Cerebellar nuclear complex (tissue), 1 donor: ENCODE measurements at places on chromosomes 1 and 21.

- DNase-seq, result no peak
Observed at GRCh38 chr1:36448530-36449056, 1.7 kb downstream of the OSCP1 start.

- no peak for DNase-seq
Observed at GRCh38 chr1:76770979-76771378, 96.3 kb upstream of the ST6GALNAC5 start.

DNA sequence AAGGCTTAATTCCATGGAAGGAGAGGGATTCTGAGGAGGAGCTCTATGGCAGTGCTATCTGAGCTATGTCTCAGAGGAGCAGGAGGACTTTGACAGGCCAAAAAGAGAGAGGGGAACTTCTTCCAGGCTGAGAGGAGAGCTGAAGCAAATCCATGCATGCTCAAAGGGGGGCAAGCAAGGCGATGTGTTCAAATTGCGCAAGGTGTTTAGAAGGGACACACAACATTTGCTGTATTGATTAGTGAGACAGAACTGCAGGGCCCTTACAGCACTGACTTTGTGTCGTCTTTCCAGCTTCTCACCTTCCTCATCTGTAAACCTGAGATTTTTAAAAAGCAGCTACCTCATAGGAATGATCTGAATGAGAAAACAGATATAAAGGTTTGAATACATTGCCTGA lies 145.3 kb downstream of the DAB1 start:
- DNase-seq, result no peak

DNA sequence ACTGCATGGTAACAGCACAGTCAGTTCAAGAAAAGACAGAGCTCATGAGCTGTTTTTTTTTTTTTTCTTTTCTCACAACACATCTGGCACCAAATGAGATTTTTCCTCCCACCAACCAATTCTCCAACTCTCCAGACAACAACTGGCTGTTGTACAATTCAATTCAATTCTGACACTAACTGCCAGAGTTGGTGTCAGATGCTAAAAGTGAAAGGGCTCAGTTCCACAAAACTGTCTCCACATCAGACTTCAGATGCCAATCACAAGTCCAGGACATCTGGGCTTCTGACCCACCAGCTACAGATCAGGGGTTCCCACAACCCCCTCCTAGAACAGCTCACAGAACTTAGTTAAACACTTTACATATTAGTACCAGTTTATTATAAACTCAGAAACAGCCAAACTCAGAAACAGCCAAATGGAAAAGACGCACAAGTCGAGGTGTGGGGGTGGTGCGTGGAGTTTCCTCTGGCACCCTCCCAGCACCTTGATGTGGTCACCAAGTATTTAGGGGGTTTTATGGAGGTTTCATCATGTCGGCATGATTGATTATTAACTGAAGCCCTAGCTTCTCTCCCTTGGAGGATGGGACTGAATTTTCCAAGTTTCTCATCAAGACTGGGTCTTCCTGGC lies 39.2 kb upstream of the LRRC8D start:
- no peak for DNase-seq

DNA sequence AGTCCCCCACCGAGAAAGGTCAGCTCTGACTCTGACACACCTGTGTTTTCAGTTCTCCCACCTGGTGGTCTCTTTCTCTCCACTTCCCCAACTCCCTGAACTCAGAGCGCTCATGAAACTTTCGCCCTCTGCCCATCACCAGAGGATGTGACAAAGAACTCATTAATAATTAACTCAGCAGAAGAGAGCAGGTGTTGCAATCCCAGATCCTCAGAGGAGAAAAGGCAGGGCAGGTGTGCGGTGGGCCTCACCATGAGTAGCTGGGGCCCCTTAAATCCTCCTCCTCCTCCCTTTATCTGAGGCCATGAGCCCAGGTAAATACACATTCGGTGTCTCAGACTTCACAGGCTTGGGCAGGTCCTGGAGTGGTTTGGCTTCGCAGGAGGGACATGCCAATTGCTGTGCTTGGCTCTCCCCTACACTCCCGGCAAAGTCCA lies 1.7 kb upstream of the LAMB3 start:
- no peak for DNase-seq

GRCh38 chr1:212291505-212292134 lies 6.4 kb downstream of the PPP2R5A start:
- no peak for DNase-seq

GRCh38 chr1:225762444-225762843 lies 15.2 kb upstream of the SRP9 start:
- DNase-seq, result no peak

DNA sequence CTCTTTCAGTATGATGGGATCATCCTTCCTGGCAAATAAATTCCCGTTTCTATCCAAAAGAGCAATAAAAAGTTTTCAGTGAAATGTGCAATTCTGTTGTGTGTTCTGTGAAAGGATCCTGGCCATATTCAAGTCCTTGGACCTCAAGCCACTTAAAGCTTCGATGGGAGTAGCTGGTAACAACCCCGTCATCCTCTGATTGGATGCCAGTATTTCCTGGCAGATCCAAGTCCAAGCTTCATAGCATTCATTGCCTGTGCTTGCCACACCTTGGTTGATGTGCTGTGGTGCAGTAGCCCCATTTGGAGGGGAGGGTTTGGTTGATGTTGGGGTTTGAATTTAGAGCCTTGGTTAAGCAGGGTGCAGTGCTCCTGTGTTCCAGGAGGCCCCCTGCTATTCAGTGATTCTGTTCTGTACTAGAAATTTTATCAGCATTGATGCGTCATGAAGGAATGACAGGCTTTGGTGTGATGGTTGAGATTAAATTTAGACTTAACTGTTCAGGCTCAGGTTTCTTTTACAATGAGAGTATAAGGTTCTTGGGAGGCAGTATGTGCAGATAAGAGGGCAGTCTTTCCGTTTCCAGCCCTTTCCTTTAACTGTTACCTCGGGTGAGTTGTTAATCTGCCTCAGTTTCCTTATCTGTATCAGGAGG lies 4.9 kb downstream of the RPL11 start:
- no peak for DNase-seq

- no peak for DNase-seq
Observed at GRCh38 chr1:183604038-183604808, 14.0 kb upstream of the NCF2 start.

- DNase-seq, result no peak
Observed at GRCh38 chr1:230375147-230375546, 51.0 kb downstream of the PGBD5 start.

DNA sequence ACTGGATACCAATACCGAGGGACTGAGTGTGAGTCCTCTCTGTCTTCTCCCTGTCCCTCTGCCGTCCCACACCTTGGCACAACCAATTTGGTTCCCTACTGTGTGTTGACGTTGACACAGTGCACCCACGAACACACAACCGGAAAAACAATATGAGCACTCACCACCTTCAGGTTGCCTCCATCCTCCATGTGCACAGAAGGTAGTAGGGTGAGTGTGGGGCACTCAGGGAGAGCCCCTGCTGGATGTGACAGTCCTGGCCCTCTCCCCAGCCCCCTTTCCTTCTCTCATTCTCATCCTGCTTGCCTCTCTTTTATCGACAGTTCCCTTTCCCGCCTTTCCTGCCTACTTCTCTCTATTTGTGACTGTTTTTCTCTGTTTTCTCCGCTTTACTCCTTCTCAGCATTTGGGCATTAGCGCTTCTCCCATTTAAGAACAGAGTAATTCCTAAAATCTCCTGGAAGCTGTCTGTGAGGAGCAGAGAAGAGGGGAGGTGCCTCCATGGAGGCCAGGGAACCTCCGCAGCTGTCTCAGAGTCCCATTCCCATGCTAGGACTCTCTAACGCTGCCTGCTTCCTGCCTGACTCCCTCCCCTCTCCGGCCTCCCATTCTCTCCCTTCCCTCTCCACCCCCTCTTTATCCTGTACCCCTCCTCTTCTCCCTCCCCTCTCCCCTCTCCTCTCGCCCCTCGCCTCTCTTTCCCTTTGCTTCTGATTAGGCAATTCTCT lies 16.4 kb downstream of the CADM3 start:
- no peak for DNase-seq

- DNase-seq, result no peak
Observed at GRCh38 chr1:3557366-3557765, 53.9 kb downstream of the MEGF6 start.

DNA sequence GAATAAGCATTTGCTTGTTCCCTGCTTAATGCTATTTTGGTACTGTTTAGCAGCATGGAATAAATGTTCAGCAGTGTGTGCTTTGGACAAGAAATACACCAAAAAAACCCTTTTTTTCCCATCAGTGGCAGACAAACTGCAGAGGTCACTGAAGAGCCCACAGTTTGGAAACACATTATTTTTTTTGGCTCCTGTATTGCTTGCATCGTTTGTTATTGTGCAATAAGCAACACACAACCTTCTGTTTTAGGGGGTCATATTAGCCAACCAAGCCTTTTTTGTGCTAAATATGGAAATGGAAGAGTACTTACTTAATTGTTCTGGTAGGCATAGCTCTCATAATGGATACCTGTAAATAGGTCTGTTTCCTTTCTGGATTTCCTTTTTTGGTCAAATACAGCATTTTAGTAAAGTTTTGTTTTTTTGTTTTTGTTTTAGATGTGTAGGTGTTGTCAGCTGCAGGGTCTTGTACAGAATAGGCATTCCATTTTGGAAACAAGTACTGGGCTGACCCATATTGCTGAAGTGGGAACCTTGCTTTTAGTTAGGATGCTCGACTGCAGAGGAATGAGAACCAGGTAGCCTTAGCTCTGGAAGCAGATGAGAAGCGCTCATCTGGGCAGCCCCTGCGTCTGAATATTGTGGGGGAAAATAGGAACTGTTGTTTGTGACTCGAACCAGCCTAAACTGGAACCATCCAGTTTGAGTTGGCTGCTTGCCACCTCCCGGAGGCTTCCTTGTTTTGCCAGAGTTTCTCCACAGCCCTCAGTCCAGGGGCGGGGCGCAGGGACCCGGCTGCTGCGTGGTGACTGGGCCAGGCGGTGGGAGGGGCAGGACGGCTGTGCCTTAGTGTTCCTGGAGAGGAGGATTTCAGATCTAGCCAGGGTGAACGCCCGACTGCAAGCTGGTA lies 38.4 kb downstream of the SPEN start:
- peak; percentile 85 for DNase-seq

DNA sequence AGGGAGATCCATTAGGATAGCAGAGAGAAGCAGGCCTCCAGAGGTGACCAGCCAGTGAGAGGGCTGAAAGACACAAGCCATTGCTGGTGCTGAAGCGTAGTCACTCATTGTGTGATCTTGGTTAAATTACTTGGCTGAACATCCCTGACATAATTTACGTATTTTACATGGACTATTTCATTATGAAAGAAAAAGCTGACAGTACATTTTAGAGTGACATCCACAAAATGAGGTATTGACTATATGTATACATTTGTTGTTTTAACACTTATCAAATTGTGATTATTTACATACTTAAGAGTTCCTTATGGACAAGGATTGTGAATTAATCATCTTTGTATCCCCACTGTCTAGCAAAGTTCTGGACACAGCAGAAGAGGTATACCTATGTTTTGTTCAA lies 14.9 kb downstream of the DESI2 start:
- no peak for DNase-seq

DNA sequence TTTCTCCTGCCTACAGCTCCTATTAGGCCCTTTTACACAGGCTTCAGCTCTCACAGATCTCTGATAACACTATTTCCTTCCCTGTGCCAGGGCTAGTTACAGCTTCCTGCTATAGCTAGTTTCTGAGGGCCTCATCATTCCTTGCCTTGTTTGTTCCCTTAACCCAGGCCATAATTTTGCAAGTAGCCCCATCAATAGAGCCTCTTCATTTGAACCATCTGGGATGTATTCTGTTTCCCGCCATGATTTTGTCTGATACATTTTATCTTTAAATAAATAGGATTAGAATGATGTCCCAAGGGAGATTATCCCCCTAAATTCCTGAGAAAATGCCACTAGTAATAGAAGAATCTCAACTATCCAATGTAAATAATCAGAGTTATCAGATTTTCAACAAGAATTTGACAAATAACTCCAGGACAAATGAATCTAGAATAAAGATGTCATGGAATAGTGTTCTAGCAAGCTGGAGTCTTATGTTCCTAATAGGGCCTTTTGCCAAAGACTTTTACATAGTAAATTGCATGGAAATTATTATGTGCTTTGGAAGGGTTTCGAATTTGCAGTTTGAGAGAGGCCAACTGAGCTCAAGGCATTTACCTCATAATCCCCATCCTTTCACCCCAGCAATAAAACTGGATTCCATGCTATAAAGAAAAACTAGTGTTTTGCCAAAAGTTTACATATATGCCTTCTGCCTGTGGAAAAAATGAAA lies 16.1 kb downstream of the IFT25 start:
- no peak for DNase-seq

- no peak for DNase-seq
Observed at GRCh38 chr1:41240781-41241353, 1.2 kb downstream of the SCMH1 start.

DNA sequence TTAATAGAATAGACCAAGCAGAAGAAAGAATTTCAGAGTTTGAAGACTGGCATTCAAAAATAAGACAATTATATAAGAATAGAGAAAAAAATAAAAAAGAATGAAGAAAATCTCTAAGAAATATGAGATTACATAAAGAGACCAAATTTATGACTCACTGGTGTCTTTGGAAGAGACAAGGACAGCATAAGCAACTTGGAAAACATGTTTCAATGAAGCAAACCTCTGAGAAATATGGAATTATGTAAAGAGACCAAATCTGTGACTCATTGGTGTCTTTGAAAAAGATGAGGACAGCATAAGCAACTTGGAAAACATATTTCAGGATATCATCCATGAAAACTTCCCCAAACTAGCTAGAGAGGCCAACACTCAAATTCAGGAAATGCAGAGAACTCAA lies 60.4 kb upstream of the LYPLAL1 start:
- DNase-seq, result no peak

- no peak for DNase-seq
Observed at GRCh38 chr1:204319462-204319861, 40.3 kb downstream of the PLEKHA6 start.

DNA sequence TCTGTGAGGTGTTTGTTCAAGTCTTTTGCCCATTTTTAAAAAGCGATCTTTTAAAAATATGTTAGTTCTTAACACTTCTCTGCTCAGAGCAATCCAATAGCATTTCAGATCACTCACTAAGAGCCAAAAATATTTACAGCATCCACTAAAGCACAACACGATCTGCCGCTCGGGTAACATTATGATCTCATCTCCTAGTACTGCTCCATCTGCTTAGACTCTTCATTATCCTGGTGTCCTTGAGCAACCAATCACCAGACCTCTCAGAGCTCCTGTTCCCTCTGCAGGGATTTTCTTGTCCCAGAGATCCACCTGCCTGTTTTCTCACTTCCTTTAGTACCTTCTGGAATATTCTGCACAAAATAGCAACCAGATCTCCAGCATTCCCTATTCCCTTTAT lies 235.3 kb upstream of the ESRRG start:
- no peak for DNase-seq

- no peak for DNase-seq
Observed at GRCh38 chr21:45448810-45449657, 44.1 kb downstream of the COL18A1 start.

GRCh38 chr1:115118611-115119010 lies 29.3 kb upstream of the TSPAN2 start:
- DNase-seq, result no peak

DNA sequence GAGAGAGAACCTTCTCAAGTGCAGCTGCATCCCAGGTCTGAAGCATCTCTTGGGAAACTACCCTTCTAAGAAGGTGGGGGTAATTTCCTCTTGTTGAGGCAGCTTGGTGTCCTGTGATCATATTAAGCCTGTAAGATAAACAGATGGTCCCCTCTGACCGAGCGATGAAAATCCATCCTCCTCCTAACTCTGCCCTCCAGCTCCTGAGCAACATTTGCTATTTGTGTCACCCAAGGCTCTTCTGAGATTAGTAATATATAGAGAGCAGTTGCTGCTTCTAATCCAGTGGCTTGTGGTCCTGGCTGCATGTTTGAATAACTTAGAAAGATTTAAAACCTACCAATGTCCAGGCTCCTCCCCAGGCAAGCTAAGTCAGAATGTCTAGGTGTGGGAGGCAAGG lies 123.7 kb downstream of the DISC1 start:
- no peak for DNase-seq

GRCh38 chr1:227401562-227402342 lies 83.5 kb upstream of the CDC42BPA start:
- no peak for DNase-seq
